Activated naive CD8-positive, alpha-beta T cell treated with anti-CD3 and anti-CD28 coated beads, Interleukin-2, amount 10 ng/mL, durations not matched to agents 7 days and 5 days (primary cell): ENCODE measurements at places on chromosomes 4 and X. TPM values are rescaled to one million over a fixed set of nuclear protein-coding genes. Genes with fewer than 3 reads are reported as not detected.

DNA sequence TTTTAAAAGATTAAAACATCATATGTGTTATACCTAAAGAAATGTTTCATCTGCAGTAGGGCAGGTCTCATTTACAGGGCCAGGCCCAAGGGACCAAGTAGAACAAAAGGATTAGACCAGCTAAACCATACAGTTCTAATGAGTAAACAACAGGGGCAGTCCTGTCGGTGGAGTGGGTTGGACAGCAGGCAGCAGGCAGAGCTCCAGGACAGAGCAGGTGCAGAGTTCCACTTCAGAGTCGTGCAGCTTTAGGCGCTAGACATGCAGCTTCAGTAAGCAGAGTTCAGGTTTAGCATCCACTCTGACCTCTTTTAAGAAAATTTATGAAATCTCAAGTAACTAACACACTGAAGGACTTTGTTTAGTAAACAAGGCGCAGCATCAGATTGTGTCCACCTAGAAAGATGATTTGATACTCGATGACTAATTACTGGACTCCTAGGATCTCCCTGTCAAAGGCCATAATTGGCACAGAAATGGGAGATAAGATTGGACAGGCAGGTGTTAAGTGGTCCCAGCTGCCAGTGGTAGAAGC, 487.7 kb upstream of the INTU start:
- DNase-seq, result no peak

GYG2 gene
- not detected for total RNA-seq

SH3D19 gene
- total RNA-seq, result not detected

ADRA2C gene
- not detected for total RNA-seq

UGT2B11 gene
- total RNA-seq, result not detected
